ENCODE measurements at places on chromosomes 12 and 14. TPM values are rescaled to one million over a fixed set of nuclear protein-coding genes. Genes with fewer than 3 reads are reported as not detected.

NGB gene
- not detected for total RNA-seq

CFAP73 gene
- 0.17 TPM for total RNA-seq

FLVCR2 gene
- 2.9 TPM for total RNA-seq

KRT74 gene
- total RNA-seq: not detected
